ENCODE measurements at places on chromosomes 5 and 9.

DNA sequence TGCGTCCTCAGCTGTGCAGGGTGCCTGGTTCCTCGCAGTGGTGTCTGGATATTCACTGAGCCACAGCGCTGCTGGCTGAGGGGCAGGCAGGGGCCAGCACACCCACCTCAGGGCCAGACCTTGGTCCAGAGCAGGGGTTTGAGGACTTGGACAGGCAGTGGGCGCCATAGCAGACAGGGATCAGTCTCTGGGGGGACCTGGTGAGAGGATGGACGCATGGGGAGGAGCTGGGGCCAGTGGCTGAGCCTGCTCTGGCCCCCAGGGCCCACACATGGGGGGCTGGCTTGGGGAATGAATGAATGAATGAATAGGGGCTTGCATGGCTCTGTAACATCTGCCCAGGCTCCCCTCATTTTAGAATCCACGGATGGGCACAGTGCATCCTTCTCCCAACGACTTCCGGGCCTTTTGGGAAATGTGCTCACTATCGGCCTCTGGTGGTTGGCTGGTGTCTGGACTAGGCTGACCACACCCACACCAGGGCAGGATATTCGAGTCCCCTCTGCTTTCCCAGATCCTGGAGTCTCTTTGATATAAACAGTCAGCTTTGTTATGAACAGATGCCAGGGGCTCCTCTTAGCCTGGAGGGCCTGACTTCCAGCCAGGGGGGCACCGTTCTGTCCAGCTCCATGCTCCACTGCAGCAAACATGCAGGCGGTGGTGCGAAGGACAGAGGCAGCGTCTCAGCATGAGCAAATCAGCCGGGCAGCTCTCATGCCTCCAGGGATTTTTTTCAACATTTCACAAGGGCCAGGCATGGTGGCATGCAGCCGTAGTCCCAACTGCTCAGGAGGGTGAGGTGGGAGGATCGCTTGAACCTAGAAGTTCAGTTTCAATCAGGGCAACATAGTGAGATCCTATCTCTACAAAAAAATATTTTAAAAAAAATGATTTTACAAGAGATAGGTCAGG lies 62.6 kb downstream of the NEK6 start:
- DNase-seq = no peak

DNA sequence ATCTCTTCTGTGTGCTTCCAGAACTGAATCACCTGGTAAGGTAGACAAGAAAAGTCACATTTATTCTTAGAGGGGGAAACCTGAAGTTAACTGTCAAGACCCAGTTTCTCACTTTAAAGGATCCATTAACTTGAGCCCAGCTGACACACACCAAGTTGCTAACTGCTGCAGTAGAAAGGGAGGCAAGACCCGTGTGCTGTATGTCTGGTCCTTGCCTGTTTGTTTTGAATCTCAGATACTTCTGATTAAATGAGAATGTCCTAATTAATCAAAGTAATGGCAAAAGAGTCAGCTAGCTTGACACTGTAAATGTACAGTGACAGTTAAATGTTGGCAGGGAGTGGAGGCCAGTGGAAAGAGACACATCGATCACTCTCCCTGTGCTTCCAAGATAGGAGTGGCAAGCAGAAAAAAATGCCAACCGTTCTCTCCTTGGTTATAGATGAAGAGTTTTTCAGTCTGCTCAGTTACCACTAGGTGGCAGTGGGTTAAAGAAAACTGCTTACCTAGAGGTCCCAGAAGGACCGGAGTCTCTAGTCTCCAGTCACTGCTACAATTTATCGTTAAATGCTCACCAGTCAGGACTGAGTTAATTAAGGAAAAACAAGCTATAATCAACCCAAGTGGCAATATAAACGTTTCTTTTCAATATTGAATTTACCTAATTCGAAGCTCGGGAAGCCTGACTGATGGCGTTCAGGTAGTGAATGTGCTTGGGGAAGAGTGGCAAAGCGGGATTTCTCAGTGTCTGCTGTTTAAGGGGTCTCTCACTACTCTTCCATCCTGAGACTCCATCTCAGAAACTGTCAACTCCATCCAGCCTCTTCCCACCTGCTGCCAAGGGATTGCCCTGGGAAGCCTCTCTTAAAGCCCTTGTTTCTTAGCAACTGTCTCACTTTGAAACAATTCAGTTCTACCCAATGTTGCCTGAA lies 18.4 kb downstream of the LSM11 start:
- DNase-seq = no peak

DNA sequence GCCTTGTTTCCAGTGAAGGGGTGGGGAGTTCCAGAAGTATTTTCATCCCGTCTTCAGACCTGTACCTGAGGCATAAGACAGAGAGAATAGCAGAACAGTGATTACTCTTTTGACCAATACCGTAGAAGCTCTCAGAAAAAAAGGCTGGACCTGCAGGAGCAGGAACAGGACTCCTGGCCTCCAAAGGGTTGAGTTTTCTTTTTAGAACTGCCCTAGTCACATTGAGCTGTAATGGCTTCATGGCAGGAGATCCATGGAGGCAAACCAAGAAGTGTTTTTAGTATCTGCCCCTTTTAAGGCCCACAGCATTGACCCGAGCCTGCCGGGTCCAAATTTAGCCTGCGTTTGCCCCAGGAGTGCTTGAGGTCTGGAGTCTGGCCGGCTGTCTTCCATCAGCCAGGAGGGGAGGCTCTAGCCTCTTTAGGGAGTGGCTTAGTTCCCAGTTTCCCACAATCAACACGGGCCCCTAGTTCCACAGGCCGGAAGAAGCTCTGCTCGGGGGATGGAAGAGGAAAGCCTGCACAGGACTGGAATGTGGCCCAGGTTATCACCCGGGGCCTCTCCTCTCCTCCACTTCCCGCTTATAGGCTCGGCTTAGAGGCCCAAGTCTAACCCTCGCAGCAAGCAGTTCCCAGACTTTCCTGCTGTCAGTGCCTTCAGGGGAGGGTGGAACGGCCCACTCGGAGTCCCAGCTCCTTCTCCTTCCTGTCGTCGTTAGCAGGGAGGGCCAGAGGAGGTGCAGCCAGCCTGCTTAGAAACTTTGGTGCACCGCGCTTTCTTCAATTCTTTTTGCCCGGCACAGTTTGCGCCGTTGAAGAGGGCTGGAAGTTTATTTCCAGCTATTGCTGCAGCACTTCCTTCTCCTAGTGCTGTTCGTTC lies 80.7 kb downstream of the C9orf152 start:
- DNase-seq = no peak

GRCh38 chr9:6214903-6215302 lies 704 bp upstream of the IL33 start:
- DNase-seq = no peak

DNA sequence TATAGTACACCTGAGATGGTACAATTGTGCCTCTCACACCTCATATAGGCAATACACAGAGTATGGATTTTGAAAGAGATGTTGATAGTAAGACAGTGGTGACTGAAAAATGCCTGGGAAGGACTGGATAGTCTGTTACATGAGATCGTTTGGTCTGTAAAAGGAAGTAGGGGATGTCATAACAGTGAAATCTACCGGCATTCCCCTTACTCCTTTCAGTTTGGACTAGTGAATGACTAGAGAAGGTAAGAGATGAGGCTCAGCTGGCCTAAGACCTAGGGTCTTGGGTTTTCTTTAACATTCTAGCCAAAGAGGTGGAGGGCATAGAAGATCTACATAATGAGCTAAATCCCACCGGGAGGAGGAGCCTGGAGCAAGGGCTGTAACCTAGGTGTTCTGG lies 8.1 kb downstream of the TAL2 start:
- DNase-seq = no peak

DNA sequence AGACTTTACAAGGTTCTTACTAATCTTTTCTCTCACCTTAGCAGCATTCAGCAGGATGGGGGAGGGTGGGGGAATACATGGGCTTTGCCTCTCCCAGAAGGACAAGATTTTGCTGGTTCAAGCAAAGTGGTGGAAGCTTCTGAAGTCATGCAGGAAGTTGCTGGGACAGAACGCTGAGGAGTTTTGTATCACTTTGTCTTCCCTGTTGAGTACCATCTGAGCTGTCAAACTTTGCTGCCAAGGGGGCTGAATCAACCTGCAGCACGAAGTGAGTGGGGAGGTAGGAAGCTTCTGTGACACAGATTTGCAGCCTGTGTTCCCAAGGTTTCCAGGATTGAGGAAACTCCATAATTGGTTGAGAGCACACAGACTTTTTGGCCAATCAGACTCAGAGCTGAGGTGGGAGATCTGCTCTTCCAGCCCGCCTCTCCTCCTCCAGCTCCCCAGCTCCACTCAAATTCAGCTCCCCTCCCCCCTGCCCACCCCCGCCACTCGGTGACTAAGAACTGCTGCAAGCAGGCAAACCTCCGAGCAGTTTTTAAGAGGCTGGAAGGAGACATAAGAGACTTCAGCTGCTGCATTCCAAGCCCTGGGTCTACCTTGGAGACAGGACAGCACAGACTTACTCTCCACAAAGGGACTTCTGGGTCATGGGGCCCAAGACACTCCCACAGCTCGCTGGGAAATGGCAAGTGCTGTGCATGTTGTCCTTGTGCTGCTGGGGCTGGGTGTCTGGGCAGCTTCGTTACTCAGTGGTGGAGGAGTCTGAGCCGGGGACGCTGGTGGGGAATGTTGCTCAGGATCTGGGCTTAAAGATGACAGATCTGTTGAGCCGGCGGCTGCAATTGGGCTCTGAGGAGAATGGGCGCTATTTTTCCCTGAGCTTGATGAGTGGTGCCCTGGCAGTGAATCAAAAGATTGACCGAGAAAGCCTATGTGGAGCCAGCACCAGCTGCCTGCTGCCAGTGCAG lies at the start of gene PCDHGC5:
Gene PCDHGC5 (plus strand): TSS at position 491 of the 971 bp plus-strand sequence. CDS start 160 bp downstream, at position 651.
- DNase-seq = no peak

- DNase-seq = no peak
These were observed 112.8 kb upstream of the CTNND2 start for GRCh38 chr5:12017007-12017406.

DNA sequence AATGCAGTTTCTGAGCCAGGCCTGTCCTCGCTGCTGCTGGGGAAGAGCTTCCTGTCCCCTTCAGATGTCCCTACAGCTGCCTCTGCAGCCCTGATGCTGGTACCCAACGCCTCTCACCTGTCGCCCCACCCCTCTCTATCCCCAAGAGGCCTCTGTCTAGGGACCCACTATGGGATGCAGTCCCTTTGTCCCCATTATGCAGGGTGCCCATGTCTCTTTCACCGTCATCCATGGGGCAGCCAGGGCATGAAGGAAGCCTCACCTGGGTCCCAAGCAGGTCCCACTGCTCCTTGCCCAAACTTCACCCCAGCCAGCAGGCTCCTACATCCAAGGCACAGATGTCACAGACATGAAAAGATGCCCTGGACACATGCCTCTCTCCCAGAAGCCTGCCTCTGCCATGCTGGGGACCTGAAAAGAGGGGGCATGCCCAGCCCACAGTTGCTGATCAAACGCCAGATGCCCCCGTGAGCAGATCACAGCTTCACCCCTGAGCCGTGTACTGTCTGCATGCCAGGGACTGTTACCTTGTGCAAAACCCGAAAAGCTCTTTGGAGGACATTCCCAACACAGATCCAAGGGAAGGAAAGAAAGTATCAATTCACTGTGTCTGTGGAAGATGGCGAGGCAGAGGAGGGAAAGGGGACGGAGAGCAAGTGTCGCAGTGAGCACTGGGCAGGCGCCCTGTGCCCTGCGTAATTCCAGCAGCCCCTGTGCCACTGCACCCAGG lies 81.0 kb downstream of the ADAMTS2 start:
- DNase-seq = no peak

Measured in activated naive CD4-positive, alpha-beta T cell (primary cell).